NCI-H1105 (cell line): ENCODE measurements at places on chromosomes 12 and 14.

DNA sequence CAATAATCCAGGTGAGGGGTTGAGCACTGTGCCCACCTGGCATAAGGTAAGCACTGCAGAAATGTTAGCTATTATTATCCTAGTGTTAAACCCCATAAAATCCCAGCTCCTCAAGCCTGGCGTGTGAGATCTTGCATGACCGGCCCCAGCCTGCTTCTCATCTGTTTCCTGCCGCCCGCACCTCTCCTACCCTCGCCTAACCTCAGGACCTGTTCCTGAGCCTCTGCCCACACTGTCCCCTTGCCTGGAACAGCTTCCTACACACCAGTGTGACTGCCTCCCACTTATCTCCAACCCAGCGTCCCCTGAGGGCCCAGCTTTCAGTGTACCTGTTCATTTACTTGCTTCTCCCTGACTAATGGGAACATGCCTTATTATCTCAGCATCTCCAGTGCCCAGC lies 24.7 kb downstream of the ISCA2 start:
- DNase-seq = no peak

GRCh38 chr14:30728471-30728870 lies 106.4 kb downstream of the SCFD1 start:
- no peak for DNase-seq

DNA sequence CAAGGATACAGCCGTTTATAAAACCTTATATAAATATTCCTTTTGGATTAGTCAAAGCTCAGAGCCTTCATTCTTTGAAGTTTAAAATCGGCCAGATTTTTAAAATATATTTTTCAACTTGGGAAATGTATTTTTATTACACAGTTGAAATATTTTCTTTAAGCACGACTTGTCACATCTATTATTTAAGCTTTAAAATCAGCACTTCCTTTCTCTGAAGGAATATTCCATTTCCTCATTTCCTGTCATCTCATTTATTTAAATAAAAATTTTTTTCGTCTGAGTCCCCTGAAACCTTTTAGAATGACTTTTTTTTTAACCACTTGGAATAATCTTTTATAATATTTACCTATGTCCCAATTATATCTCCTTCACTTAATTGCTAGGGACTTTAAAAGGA lies 107.5 kb upstream of the PDE3A start:
- no peak for DNase-seq

- no peak for DNase-seq
Observed at GRCh38 chr12:57776247-57776587, 3.8 kb downstream of the EEF1AKMT3 start.

DNA sequence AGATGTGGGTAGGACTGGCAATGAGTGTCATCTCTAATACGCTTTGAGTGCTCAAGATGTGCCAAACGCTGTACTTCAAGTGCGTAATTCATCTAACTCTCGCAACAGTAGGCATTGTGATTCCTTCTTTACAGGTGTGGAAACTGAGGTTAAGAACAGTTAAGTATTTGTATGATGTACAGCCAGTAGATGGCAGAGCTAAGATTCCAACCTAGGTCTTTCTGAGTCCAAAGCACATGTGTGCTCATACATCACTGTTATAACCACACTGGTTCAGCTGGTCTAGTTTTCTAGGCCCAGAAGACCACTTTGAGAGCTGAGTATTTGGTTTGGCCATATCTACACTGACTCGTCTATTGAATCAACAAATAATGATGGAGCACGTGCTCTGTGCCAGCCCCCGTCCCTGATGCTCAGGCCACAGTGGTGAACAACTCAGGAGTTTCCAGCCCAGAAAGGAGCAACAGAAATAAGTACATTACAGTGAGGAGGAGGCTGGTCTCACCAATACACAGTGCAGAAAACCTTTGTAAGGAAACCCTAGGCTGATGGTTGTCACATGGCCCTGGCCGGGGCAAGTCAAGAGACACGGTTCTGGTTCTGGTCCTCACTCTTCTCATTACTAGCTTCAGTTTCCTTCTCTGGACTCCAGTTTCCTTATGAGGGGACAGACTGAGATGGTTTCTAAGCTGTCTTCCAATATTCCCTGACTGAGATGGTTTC lies 69.3 kb upstream of the SCN8A start:
- no peak for DNase-seq

- no peak for DNase-seq
Observed at GRCh38 chr14:55846826-55847446, 266.9 kb downstream of the KTN1 start.

DNA sequence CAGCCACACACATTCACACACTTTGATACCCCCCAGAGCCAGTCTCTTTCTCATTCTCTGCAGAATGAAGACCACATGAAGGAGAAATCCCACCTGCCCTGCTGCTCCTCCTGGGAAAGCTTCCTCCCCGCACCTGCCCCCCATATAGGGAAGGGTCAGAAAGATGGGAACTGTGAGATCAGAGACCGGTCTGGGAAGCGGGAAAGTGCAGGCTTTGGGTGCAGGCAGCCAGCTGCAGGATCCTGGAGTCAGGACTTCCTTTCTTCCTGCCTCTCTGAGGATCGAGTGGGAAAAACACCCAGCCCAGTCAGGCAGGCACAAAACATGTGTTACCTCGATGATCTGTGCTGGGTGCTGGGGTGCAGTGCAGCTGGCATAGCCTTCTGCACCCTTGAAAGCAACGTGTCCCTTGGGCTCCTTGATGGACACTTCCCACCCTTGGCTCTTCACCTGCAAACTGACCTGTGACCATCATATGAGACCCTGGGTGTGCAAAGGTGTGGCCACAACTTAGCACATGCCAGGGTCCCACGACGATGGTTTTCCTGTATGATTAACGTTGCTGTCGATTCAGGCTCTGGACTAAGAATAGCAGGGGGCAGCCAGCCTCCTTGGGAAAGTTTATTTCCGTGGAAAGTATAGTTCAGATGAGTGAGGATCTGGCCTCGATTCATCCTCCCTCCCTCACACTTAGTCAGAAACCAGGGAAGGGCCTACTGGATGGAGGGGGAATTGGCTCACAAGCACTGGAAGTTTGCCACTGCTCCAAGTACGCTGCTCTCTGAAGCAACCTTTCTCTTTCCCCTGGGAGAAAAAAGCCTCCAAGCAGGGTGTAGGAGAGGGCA lies 105.4 kb upstream of the MED13L start:
- DNase-seq = no peak

DNA sequence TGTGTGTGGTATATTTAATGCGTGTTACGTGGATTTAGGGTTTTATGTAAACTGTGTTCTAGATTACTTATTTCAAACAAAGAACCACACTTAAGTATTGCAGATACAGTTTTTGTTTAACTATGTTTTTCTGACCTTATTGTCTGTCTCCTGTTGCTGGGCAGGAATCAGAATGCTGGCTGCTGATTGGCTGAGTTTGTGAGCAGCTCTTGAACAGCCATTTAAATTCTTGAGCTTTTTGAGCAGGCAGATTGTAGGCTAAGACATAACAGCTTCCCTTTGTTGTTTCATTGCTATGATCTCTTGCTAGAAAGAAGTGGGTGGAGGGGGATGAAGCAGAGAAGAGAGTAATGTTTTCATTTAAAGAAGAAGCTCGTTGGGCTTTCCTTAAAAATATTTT lies 52.2 kb downstream of the ATF7IP start:
- no peak for DNase-seq
